Activated T-cell treated with anti-CD3 and anti-CD28 coated beads, Interleukin-2, amount 50 U/mL, for 72 hours (primary cell): ENCODE measurements at places on chromosomes 4 and X. TPM values are rescaled to one million over a fixed set of nuclear protein-coding genes. Genes with fewer than 3 reads are reported as not detected.

Gene CORIN
- 0.29 TPM for total RNA-seq

Gene YY2
- total RNA-seq: 1.1 TPM

Gene SRPX
- not detected for total RNA-seq

Gene FRG2
- not detected for total RNA-seq

Gene ASB12
- total RNA-seq: 0.31 TPM

Gene BANK1
- 0.22 TPM for total RNA-seq

Gene IDH3G
- 34.0 TPM for total RNA-seq

Gene USP51
- 2.7 TPM for total RNA-seq

Gene HTT
- total RNA-seq: 88.0 TPM
